Stimulated activated CD4-positive, alpha-beta T cell treated with anti-CD3 and anti-CD28 coated beads, Interleukin-1b, Interleukin-23, amount 100 ng/mL, for 1 hour (primary cell): ENCODE measurements at places on chromosomes 13 and 19.

DNA sequence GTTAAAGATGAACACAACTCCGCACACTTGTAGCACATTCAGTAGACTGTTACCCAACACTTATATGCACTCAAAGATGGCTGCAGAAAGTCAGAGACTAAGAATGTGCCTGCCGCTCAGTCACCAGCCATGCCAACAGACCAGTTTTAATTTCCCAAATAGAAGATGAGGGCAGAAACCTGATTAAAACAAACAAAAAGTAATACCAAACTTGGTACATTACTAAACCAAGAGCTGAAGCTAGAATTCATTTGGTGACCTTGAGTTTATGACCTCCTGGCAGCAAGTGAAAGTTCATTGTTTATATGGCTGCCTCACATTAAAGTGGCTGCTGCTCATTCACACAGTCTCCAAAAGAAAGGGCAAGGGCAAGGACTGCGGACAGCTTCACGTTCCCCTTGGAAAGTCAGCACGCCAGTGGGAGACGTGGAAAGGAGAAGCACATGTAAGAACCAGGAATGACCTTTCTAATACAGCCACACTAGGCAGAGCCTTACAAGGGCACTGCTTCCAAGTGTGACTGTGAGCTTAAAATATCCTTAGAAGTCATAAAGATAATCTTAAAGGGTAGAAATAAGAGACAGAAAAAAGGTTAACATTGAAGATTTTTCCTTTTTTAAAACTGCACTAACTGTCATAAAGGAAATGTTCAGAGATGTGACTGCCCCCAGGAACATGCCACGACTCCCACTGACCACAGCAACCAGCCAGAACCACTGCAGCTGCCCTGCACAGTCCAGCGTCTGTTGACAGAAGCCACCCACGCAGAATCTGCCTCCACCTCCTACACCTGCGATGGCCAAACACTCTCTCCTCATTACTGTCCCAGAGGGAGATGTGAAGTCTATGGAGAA is 73.5 kb downstream of the STK24 start:
- no peak for DNase-seq

DNA sequence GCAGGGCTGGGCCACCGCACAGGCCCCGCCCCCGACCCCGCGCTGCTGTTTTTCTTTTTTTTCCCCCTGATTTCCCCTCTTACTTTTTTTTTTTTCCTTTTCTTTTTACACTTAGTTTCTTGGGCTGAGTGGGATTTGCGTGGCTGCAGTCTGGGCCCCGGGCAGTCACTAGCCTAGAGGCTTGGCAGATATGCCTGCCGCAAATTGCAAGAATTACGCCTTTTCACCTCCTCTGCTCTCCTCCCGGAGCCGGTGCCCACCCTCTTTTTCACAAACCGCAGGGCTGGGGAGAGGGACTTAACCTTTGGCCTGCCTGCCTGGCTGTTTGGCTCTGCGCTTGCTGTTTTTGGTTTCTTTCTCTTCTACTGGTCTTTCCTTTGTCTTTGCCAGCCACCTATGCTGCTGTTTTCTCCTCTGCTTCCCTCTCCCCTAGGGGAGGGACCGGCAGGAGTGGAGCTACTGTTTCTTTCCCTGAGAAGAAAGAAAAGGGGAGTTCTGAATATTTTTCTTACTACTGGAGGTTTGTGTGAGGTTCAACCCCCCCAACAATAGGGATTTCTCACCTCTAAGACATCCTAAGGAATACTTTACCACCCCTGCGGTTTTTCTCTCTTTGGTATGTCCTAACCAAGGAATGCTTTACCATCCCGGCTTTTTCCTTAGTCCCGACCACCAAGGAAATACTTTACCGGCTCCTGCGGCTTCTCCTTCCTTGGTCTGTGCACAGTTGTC is 11.0 kb downstream of the ZNF552 start:
- DNase-seq, result no peak

- DNase-seq, result no peak
These were observed 63.9 kb downstream of the LATS2 start for GRCh38 chr13:20997301-20998161.

- DNase-seq, result no peak
These were observed 60.1 kb upstream of the PEG3 start for GRCh38 chr19:56900573-56901097.

DNA sequence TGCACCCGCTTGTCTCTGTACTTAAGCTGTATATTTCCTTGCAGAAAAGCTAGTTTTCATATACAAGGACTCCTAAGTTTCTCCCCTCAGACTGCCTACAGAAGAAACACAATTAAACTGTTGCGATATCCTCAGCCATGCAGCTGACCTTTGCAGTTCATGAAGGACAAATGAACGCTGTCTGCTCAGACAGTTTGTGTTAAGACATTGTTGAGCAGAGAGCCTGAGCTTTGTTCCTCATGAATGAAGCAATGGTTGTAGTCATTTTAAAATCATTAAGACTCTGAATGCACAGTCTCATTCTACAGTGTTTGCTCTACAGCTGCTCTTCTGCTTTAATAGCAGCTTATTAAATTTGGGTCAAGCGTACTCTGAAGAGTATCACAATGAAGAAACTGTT is 23.2 kb upstream of the MAB21L1 start:
- no peak for DNase-seq
